SK-N-SH treated with all-trans-retinoic acid at 6 μM for 48 hours (cell line): ENCODE measurements at places on chromosomes 6 and 20.

- ATAC-seq = peak; percentile 82
Observed at GRCh38 chr6:37990762-37991525, 171.4 kb downstream of the ZFAND3 start.

DNA sequence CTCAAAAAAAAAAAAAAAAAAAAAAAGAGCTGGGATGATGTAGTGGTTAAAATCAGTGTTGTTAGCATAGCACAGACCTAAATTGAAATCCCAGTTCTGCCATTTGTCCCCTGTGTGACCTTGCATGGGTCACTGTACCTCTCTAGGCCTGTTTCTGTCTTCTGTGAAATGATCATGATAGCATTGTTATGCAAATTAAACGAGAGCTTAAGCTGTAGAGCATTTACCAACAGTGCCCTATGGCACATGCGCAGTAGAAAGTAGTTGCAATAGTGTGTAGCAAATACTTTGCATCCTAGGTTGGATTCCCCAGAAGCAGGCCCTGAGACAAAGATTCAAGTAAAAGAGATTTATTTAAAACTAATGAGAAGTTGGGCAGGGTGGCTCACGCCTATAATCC, 7.3 kb downstream of the PSORS1C2 start:
- ATAC-seq = no peak

DNA sequence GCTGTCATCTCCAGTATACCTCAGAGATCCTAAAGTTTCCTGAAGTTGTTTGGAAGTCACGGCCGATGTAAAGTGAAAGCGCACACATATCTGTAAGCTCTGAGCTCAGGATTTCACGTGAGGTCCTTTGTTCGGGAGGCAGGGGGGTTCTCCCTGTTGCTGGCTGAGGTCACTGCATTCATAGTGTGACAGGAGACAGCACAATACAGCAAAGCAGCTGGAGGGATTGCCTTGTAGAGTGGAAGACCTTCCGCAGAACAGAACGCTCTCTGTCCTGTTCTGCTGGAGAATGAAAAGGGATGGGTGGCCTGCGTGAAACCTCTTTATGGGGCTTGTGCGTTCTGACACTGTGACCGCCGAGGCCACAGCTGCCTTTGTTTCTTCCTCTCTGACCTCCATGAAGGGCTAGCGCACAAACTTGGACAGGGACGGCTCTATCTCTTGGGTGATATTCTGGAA, 13.4 kb upstream of the SERPINB1 start:
- ATAC-seq = no peak

GRCh38 chr6:105675715-105676397, 273.0 kb upstream of the PREP start:
- ATAC-seq = peak; percentile 98

- ATAC-seq = no peak
Observed at GRCh38 chr6:152050451-152051195, 243.1 kb downstream of the ESR1 start.

DNA sequence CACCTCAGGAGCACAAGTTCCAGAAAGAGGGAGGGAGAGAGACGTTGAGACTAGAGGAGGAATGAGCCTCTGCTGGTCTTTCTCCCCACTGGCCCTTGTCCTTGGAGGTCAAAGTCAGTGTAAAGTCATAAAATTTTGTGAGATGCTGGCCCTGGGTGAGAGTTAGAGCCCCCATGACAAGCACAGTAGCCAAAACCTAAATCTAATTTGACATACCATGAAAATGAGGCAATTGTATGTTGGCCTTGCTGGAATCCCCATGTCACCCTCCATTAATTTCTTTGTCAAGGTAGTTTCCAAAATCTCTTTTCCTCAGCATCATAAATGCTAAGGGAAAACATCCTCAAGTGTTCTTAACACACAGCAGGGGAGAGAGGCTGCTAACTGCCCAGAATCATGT, 17.6 kb upstream of the NEDD9 start:
- no peak for ATAC-seq
